Stimulated activated CD4-positive, alpha-beta T cell treated with anti-CD3 and anti-CD28 coated beads, Interleukin-15, amount 100 ng/mL, for 48 hours (primary cell): ENCODE measurements at places on chromosomes 16 and 17.

- DNase-seq, result no peak
Observed at GRCh38 chr17:31388770-31389656, 2.5 kb upstream of the RAB11FIP4 start.

GRCh38 chr17:62995377-62995885 is 29.4 kb downstream of the TANC2 start:
- DNase-seq, result no peak

GRCh38 chr17:70295731-70296130 is 126.4 kb downstream of the KCNJ2 start:
- no peak for DNase-seq

DNA sequence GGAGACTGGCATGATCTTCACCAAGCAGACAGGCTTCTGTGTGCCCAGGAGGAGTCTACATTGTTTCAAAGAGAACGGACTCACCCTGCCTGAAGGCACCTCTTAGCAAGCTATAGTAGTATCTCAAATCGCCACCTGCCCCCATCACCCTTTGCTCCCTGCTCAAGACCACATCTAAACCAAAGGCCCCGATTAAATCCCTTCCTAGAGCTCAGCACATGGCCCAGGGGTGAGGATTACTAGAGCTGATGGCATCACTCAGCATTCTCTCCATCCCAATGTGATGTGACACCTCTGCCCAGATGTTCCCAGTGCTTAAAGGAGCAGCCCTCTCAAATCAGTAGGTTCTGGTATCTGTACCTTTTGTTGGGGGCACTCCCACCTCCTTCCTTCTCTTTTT is 8.0 kb upstream of the CDC42EP4 start:
- no peak for DNase-seq

- no peak for DNase-seq
Observed at GRCh38 chr16:67084345-67085028, 25.3 kb upstream of the PHAF1 start.

GRCh38 chr17:22704674-22705073 is 1012.4 kb downstream of the KCNJ18 start:
- DNase-seq, result no peak

GRCh38 chr17:45096141-45096540 is 35.0 kb downstream of the NMT1 start:
- no peak for DNase-seq

DNA sequence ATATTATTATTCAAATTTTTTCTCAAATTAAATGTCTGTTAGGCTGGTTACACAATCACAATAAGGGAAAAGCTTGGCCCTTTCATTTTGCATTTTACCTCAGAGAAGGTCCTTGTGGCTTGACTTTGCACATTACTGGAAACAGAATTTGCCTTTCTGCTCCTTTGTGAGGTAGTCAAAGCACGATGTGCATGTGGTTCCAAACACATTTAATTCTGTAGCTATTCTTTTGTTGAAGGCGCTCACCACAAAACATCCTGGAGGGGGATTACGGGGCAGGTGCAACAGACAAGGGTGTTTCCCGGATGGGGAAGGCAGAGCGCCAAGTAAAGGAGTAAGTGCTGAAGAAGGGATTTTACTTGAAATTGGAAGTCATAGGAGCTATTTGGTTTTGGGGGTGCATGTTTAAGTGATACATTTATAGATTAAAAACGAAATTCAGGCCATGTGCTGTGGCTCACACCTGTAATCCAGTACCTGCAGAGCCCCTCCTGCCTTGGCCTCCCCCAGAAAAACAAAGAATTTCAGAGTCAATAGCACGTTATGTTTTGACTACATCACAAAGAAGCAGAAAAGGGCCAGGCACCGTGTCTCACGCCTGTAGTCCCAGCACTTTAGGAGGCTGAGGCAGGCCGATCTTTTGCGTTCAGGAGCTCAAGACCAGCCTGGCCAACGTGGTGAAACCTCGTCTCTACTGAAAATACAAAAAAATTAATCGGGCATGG is 31.2 kb upstream of the TENT4B start:
- DNase-seq, result peak; percentile 15

- DNase-seq, result no peak
Observed at GRCh38 chr17:9805769-9806168, 14.4 kb upstream of the DHRS7C start.

- DNase-seq, result no peak
Observed at GRCh38 chr17:73013301-73013700, 79.2 kb downstream of the SLC39A11 start.

GRCh38 chr17:78184351-78184750 is 2.5 kb downstream of the TK1 start:
- no peak for DNase-seq

- no peak for DNase-seq
Observed at GRCh38 chr16:49312389-49312985, 30.8 kb upstream of the CBLN1 start.

DNA sequence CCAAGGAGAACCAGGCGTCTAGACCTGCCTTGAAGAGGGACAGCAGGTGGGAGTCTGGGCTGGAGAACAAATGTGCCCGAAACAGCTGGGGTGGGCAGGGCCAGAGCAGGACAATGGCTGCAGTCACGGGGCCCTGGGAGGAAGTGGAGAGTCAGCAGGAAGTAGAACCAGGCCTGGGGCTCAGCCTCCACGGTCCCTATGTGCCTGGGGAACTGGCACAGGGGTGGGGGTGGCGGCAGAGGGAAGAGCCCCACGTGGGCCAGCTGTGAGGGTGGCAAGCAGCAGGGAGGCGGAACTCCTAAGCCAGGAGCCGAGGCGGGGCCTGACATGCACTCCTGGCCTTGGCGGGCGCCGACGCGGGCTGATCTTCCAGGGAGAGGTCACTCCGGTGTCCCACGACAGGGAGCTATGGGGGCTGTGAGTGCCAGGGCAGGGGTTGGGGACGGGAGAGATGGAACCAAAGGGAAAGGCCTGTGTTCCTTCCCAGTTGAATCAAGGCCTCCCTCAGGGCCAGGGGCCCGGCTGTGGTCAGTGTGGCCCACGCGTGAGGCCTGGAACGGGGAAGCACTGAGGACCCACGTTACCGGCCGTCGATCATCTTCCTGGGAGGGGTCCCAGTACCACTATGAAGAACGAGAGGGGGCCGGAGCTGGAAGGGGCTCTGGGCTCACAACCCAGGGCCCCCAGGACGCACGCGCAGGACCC is 42.7 kb downstream of the TIMM22 start:
- no peak for DNase-seq

GRCh38 chr17:31517524-31517923 is 126.0 kb downstream of the RAB11FIP4 start:
- no peak for DNase-seq

DNA sequence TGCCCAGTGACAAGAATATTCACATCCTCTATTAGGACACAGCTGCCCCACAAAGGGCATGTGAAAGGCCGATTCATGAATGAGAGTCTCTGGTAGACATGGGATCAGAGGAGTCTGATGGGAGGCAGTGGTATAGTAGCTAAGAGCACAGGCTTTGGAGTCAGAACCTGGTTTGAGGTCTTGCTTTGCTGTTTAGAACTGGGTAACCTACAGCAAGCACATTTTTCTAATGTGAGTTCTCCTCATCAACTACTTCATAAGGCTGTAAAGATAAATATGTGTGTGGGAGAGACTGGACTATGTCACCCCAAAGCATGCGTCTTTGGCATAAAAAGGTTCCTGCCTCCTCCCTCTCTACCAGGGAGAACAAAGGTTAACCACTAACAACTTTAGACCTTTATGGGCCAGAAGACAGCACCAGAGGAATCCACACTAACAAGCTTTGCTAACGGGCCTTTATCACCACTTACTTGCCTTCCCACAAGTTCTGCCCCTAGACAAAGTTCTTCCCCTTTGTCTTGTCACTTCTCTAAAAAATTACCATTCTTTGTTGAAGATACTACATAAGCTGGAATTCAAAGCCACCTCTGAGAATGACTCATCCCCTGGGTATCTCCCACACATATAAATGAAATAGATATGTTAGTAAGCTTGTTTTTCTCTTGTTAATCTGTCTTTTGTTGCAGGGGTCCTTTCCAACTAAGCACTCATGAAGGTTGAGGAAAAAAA is 21.1 kb downstream of the CDR2 start:
- no peak for DNase-seq

DNA sequence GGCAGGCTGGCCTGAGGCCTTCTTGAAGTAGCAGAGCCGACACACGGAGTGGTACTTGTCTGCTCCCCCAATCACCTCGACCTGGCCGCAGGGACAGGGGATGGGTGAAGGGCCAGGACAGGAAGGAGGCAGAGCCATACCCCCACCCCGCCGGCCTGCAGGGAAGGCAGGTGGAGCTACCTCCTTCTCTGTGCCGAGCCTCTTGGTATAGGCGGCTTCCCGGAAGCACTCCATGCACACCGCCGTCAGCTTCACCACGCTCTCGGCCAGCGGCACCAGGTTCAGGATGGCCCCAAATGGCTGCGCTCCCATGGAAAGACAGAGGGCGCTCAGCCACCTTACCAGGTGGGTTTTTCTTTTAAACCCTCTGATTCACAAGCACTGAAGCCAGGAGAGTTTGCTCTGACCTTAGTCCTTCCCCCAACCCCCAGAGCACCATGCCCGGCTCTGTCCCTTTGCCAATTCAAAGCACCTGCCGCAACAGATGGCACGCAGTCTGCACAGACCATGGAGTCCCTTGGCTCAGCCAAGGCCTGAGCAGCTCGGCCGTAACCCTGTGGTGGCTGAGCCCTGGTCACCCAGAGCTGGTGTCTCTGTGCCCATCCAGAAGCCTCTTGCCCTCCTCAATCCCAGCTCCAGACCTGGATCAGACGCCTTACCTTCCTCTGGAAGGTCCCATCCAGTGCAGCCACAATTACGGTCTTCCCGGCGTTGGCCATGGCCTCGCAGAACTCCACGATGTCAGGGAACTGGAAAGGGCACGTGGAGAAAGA is 6.7 kb downstream of the SYNGR2 start:
- no peak for DNase-seq

DNA sequence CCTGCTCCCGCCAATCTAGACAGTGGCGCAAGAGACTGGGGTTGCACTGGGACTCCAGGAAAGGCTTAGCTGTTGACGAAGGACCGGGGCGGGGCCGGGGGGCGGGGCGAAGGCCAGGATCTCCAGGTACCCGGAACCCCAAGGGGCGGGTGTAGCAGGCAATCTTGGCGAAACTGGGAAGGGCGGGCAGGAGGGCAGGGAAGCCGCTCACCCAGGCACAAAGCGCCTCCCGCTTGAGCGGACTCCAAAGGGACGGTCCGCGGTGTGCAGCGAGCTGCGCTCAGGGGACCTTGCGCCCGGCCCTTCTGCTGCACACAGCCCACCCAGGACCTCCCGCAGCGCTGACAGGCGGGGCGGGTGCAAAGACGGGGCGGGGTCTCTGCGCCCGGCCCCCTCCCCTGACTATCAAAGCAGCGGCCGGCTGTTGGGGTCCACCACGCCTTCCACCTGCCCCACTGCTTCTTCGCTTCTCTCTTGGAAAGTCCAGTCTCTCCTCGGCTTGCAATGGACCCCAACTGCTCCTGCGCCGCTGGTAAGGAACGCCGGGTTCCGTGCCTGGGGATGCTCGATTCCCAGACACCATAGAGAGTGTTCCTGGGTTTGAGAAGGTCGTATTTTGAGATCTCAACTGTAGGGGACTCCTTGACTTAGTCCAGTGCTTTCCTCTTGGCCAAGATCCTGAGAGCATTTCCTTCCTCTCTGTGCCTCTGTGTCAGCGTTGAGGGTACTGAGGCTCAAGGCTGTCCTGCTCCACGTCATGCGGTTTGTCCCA is at the start of gene MT1F:
Gene MT1F (plus strand): TSS at position 405 of the 772 bp plus-strand sequence. CDS start 100 bp downstream, at position 505.
- peak; percentile 49 for DNase-seq

DNA sequence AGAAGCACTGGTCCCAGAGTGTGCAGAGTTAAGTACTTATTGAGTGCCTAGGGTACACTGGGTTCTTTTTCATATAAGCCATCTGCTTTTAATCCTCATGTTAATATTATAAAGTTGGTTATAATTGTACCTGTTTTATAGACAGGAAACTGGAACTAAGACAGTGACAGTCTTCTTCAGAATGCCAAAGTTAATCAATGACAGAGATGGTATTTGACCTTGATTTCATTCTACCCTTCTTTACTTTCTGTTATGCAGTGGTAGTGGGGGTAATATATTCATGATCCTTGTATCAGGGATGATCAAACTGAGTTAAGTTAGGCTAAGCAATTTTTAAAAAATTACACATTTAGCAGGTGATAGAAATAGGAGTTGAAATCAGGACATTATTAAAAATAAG is 108.6 kb upstream of the GOT2 start:
- DNase-seq, result no peak

DNA sequence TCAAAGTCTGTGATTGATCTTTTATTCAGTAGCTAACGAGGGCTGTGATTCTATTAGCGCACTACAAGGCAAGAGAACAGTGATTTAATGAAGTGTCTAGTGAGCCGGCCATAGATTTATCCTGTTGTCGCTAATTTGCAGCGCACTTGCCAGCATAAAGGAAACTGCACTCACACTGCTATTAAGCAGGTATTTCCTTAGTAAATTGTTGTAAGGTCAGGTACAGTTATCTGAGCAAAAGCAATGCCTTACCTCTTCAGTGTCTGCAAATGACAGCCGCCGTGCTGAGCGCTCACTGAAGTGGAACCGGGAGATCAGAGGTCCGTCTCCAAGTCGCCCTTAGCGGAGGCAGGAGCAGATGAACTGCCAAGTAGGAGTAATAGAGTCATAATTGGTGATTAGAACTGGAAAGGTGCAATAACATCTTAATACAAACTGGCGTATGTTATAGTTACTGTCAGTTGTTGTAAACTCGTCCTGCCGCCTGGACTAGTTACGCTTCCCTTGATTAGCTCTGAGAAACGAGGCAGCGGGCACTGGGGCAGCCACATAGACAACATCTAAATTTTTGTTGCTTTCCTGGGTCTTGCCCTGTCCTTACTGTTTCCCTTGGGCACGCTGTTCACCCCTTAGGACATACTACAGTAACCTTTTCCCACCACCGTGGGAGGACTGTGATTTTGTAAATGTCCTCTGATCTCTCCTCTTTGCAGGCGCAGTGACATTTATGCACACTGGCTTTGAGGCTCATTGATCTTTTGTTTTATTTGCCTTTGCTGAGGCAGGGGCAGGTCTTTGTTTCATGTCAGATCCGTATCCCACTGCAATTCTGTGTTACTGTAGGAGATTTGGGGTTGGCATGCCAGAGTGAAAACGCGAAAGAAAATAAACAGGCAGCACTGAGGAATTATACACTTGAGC is 363.1 kb downstream of the WWOX start:
- no peak for DNase-seq

- no peak for DNase-seq
Observed at GRCh38 chr17:30200106-30200505, 35.4 kb downstream of the SLC6A4 start.

DNA sequence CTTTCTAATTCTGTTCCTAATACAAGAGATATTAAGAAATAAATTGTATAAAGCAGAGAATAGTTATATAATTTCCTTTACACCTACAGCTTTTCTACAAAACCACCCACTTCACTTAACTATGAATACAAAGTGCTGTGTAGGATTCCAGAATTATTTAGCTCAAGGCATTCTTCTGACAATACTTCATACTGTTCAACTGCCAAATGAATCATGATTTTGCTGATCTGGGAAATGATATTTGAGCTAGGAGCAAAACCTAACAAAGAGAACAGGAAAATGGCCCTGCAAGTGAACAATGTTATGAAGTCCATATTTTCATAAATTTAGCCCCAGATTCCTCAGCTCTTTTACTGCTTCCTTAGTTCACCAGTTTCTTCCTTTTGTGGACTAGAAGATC is 12.9 kb downstream of the BBS2 start:
- DNase-seq, result no peak

- no peak for DNase-seq
Observed at GRCh38 chr16:71472051-71472450, 10.0 kb upstream of the ZNF23 start.
